ENCODE measurements at places on chromosomes 16 and 17. TPM values are rescaled to one million over a fixed set of nuclear protein-coding genes. Genes with fewer than 3 reads are reported as not detected.
A peak's percentile ranks its signal among the peaks of the same experiment; 100 is the strongest.

The ABCA6 gene
- total RNA-seq = 45.5 TPM

The HES7 gene
- total RNA-seq = not detected

The TERB1 gene
- 0.08 TPM for total RNA-seq

GRCh38 chr16:57566436-57566835, 24.0 kb downstream of the ADGRG5 start:
- H3K36me3 ChIP-seq = no peaks in the 10 kb centered on the region
- H3K27me3 ChIP-seq = no peaks in the 10 kb centered on the region
- no peak overlapping the region for H3K27ac ChIP-seq

- peaks cover 9% of the 10 kb centered on the region for H3K27me3 ChIP-seq
- H3K4me3 ChIP-seq = no peak overlapping the region
- H3K27ac ChIP-seq = peak overlapping the region; percentile 18
These were observed 10.3 kb upstream of the FZD2 start for GRCh38 chr17:44546671-44547606.

- peaks cover 21% of the 10 kb centered on the region for H3K4me1 ChIP-seq
- peak overlapping the region; percentile 62 for H3K27ac ChIP-seq
- no peak overlapping the region for H3K4me3 ChIP-seq
- no peaks in the 10 kb centered on the region for H3K27me3 ChIP-seq
These were observed 8.5 kb downstream of the SLC38A10 start for GRCh38 chr17:81286491-81287145.
